ENCODE measurements at places on chromosomes 16 and 17.

DNA sequence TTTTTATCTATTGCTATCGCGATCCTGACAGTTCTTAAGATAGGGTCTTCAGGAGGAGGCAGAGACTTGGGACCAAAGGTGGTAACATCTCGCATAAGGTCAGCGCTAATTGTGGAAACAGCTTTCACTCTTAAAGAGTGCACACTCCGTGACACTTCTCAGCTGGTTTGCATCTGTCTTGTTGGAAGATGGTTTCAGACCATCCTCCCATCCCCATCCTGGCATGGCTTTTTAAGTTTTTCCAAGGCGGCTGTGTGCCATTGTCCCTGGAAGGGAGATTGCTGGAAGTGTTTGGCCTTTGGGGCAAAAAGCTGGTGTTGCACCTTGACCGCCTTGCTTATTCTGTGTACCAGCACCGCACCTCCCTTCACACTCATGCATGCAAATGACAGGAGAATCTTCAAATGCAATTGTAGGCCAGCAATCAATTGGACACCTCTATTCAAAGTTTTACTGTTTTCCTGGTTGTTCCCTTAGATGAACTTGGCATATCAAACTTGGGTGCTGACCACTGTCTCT lies 1.5 kb downstream of the SOCS7 start:
- peak; percentile 16 for DNase-seq

- DNase-seq = no peak
These were observed 14.1 kb upstream of the MRTFB start for GRCh38 chr16:14056970-14057369.

DNA sequence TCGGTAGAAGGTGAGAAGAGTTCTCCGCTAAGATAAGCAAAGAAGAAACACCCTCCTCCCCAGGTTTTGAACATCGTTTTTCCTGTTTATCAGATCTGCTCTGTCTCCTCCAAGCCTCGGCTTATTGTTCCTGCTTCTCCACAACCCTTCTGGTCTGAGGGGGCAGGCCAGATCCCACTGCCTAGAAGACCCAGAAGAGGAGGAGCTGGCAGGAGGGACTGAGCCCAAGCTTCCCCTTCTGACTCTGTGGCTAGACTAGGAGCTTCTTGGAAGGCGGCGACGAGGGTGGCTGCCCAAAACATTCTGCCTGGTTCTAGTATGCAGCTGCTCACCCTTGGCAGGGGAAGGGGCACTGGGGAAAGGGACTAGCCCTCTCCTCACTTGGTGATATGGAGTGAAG lies 5.2 kb upstream of the HOXB5 start:
- DNase-seq = no peak

GRCh38 chr16:63806794-63807506 lies 1314.9 kb downstream of the CDH11 start:
- no peak for DNase-seq

DNA sequence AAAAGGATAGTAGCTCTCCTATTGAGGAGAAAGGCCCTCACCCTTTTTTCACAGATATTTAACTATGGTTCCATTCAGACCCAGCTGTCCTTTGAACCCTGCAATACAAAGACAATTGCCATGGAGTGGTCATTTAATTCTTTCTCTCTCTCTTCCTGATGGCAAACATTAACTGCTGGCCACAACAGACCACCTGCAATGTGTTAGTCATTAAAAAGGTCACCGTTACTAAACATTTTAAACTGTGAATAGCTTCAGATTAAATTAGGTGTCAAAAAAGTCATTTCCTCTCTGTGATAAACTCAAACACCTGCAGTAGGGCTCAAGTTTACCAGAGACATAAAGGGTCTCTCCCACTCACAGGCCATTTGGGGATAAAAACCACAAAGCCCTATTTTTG lies 697.2 kb downstream of the TOX3 start:
- no peak for DNase-seq

DNA sequence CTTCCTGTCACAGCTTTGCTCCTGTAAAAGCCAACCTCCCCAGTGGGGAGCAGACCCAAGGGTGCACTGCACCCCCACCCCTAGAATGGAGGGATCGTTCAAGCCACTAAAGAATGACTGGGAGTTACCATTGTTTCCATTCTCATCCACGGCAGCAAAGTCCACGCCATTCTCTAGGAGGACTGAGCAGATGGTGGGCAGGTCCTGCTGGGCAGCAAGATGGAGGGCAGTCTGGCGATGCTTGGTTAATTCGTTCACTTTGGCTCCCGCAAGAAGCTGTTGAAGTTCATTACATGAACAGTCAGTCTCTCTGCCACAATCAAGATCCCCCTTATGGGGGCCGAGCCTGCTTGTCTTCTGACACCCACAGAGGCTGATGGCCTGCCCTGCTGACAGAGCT lies 30.8 kb downstream of the CYB5D2 start:
- no peak for DNase-seq

DNA sequence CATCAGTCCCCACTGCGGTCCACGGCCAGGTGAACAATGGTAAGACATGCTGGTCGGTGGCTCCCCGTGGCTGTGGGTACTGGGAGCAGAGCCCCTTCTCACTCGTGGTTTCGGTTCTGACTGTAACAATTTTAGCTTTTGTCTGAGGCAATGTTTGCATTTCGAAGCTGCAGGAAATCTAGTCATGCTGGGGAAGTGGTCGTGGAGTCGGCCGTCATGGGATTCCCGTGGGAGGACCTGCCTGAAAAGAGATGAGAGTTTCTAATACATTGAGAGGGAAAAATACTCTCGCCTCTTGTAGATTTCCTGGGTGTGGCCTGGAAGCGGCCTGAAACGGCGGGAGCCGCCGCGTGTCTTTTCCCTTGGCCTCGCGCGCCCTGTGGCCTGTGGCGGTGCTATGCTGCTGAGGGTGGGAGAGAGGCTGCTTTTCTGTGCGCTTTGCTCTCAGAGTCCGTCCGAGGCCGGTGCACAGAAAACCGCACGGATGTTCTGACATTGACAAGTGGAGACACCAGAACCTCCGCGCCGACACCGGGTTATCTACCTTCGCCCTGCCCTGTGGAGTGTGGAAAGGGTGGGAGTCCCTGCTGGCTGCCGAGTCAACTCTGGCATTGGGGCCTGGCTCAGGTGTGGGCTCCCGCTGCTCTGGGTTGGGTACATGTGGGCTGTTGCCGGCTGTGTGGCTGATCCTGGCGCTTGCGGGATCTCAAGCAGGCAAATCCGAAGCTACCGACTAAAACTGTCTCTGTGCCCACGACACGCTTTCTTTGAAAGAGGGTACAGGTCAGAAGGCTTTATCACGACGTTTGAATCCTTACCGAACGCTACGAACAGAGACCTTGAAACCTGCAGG lies 60.8 kb downstream of the WDR45B start:
- no peak for DNase-seq

DNA sequence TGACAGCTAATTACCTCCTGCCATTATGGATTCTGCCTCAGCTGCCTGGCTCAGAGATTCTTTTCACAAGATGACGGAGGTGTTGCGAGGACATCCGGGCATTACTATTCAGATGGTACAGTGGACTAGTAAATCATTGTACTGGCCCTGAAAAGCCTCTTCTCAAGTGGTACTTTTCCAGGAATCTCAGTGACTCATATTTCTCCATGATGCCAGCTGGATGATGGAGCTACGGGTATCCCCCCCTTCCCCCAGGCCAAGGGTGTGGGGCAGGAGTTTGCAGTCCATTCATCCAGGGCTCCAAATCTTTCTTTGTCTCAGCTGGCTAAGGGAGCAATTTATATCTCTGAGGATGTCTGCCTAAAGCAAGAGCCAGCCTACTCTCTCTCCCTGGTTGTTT lies 107.7 kb upstream of the GPR139 start:
- DNase-seq = no peak

- peak; percentile 51 for DNase-seq
These were observed 199.9 kb downstream of the LGALS9B start for GRCh38 chr17:20267459-20267842.

- DNase-seq = peak; percentile 54
These were observed 4.1 kb downstream of the MAP2K3 start for GRCh38 chr17:21288571-21289017.

- DNase-seq = no peak
These were observed 15.3 kb upstream of the ALDH3A1 start for GRCh38 chr17:19763416-19763815.

- no peak for DNase-seq
These were observed 43.2 kb downstream of the AXIN2 start for GRCh38 chr17:65518256-65518655.

DNA sequence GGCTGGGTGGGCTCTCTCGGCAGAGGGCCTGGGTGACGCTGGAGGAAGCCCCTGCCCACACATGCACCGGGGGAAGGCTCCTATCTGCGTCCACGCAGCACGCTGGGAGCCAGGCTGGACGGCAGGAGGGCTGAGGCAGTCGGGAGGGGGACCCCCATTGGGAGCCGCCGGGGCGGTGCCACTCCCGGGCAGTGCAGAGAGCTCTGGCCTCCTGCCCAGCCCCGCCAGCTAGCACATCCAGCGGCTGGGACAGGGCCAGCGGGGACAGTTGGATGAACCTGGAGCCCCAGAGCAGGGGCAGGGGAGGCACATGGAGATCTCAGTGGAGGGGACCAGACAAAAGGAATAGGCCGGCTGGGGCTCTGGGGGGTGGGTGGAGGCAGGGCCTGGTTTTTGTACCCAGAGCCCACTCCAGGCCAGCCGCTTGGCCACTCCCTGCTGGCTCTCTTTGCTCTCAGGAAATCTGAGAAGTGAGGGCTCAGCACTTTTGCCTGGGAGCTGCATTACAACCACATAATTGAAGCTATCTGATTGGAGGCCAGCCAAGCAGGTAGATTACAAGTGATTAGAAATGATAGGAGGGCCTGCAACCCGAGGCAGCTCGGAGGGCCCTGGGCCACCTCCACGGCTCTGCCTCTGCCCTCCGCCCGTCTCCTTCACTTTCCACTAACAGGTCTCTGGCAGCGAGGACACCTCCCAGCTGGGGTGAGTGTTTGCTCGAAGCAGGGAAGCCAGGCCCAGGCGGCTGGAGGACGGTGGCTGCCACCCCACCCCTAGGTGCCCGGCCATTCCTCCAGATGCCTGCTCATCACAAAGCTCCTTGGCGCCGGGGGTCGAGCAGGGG lies 40.1 kb downstream of the ENGASE start:
- DNase-seq = no peak

GRCh38 chr17:1179818-1180742 lies at the start of gene ABR:
TSS of gene ABR (minus strand) at chr17:1179981. CDS start at chr17:1179727, 254 bp downstream.
- DNase-seq = peak; percentile 59

DNA sequence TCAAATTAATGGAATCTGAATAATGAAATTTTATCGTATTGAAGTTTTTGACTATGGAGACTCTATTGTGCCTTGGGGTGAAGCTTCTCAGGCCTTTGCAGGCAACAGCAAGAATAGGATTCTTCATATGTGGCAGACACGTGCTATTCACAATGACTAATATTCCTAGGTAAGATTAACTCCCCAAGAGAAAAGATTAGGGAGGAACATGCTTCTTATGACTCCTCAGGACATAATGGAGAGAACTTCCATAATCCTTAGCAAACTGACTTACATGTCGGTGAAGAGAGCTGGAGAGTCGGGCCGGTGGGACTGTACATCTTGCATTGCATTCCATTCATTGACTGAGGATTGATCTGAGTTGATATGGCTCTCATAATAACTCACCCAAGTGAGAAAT lies 48.9 kb upstream of the CORO6 start:
- no peak for DNase-seq

DNA sequence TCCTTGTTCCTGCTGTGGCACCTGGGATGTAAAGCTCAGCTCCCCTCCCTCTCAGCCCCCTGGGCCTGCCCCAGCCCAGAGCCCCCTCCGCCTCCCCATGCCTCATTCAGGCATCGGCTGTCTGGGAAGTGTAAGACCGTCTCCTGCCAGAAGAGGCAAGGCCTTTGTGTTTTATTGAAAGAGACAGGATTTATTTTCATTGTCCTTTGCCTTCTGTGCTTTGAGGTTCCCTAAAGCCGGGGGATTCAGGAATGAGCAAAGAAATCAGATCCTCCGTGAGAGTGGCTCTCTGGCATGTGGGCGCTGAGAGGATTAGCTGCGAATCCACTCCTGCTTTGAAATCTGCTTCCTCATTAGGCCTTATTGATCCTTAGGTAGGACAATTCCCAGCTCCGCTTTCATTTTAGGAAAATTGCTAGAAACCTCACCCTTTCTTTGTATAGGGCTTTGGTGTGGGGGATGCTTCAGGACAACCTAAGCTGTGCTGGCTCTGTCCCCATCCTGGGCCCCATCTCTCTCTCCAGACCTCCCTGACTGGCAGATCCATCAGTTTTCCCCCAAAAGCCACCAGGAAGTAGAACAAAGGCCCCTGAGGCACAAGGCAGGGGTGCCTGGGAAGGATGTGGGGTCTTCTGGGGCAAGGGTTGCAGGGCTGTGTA lies 211.5 kb upstream of the TNRC6C start:
- no peak for DNase-seq

DNA sequence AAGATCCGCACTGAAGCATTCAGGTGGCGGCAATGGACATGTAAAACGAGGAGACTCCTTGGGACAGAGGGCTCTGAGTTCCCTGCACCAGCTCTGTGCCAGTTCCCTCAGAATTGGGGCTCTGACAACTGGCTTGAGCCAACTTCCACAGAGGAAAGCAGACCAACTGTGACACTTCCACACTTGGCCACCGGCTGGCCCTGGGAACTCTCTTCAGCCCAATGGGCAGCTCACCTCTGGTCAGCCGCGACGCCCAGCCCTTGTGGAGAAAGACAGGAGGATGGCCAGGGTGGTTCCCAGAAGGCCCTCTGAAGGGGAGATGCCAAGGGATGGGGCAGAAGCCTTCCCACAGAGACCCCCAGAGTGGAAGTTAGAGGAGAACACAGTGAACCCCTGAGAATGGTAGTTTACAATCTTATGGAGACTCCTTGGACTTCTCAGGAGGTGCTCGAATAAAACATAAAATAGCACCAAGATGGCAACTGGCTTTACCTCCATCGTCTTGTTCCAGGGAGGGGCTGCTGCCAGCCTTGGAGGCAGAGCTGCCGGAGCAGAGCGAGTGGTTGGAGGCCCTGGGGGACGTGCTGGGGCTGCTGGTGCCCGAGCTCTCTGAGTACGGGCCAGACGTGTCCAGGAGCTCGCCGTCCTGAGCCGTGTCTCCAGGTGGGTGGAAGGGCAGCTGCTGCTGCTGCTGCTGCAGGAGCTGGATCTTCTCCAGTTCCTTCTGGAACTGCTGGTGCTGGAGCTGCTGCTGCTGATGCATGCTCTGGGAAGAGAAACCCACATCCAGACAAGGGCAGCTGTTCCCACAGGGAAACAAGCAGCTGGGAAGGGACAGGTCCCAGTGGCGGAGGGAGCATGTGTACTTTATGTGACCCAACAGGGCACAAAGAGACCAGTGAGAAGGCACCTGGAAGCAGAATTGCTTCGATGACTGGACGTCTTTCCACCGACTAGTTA lies 35.0 kb upstream of the ICAM2 start:
- DNase-seq = no peak

GRCh38 chr16:86297391-86297790 lies 212.9 kb upstream of the FOXF1 start:
- DNase-seq = no peak

- no peak for DNase-seq
These were observed 30.2 kb upstream of the FAAP100 start for GRCh38 chr17:81582341-81582740.

GRCh38 chr17:27456681-27457359 lies 572 bp downstream of the KSR1 start:
- no peak for DNase-seq
